ENCODE measurements at places on chromosomes 16 and 17.

- DNase-seq = no peak
Observed at GRCh38 chr16:71726476-71727315, 2.2 kb upstream of the PHLPP2 start.

- DNase-seq = peak; percentile 31
Observed at GRCh38 chr16:24537474-24538337, 1.7 kb upstream of the RBBP6 start.

DNA sequence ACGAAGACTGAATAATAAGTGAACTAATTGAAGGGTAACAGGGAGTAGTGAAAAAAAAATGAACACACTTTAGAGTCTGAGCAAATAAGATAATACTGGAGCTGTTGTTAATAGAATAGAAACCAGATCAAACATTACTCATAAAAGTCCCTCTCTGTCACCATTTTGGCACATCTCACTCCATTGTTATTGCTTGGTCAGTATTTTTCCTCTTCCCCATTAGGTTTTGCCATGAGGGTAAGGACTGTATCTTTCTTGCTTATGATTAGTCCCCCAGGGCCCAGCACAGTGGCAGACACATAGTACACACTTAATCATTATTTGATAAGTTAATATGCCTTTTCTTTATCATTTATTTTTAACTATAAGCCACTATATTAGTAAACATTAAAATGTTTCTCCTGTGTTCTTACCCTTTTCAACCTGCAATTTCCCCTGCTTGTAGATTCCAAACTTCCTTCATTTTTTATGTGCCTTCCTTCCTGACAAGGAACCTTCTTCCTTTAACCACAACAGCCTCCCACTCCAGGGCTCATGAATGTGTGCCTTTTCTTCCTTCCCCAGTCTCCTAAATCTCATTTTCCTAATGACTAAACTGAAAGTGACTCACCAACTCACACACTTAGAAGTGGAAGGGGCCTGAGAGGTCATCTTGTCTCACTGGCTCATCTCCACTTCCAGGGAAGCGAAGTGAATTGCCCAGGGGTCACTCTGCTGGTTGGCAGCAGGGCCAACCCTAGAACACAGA is 88.2 kb upstream of the HAS3 start:
- DNase-seq = peak; percentile 50

GRCh38 chr17:67491681-67492024 is 114.6 kb downstream of the PITPNC1 start:
- no peak for DNase-seq

GRCh38 chr17:27242951-27243350 is 51.0 kb upstream of the WSB1 start:
- DNase-seq = no peak

DNA sequence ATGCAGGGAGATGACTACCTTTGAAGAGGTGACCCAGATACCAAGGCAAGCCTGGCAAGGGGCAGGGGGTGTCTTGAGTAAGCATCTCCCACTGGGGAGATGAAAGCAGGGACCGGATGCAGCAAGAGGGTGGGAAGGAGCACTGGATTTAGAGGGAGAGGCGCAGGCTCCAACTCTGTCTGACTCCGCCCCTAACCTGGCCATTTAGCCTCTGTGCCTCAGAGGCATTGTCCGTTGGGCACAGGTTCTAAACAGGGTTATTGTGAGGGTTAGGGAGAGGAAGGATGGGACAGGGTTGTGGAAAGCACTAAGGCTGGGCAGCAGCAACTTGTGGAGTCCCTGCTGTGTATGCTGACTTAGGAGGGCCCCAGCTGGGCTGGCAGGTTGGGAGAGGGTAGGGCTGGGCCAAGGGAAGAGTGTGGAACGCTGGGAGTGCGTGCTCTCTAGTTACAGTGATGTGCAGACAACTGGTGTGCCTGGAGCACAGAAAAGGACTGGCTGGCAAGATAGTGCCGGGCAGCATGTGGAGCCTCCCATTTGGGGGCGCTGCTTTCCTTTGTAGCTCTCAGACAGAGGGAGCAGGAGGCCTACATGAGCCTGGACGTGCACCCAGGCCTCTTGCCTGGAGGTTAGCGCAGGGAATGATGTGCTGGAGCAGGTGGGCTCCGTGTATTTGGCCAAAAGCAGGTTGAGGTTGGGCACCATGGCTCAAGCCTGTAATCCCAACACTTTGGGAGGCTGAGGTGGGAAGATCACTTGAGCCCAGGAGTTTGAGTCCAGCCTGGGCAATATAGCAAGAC is 26.2 kb downstream of the TBX2 start:
- DNase-seq = no peak
